ENCODE measurements at places on chromosomes 1 and 21.

GRCh38 chr1:221164029-221164428 is 284.8 kb downstream of the HLX start:
- DNase-seq = no peak

- no peak for DNase-seq
Measured at GRCh38 chr1:203369666-203370065, 18.7 kb upstream of the FMOD start.

DNA sequence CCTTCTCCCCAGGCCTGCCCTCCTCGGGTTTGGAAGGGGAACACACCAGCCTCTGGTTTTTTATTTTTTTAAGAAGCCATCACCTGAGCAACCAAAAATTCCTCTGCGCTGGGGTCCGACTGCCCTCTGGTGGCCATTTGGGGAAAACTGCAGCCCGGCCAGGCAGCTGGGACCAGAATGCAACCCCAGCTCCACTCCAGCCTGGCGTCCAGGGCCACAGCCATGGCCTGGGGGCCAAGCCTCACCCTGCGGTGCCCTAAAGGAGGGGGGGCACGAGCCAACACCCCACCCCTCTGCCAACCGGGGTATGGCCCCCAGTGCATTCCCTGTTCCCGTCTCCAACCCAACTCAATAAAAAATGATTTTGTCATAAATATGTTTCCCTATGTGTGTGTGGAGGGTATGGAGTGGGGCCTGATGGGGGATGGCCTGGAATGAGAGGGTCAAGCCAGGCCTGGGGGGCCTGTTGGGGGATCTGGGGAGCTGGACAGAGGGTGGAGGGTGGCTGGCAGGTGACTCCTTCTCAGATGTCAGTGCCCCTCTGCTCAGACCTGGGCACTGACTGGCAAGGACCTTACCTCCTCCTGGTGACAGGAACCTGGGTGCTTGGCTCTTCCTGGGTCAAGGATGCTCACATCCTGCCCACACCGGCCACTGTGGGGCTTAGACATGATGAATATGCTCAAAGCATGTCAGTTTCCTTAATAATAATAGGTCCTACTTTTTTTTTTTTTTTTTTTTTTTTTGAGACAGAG is 3.2 kb downstream of the GPR3 start:
- DNase-seq = peak; percentile 46

DNA sequence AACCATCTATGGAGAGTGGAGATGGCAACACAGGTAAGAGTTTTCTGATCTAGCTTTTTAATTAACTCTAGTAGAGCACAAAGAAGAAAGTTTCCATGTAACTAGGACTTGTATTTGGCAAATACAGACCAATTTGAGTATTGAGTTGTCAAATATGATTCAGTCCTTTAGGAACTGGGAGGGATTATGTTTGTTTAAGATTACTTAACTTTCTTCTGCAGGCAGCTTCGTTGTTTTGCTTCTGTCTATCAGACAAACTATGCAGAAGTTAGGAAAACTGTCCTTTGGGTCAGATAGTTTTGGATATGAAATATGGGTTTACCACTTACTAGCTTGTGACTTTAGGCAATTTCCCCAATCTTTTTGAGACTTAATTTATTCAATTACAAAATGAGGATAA is 111.8 kb downstream of the POU2F1 start:
- peak; percentile 26 for DNase-seq

DNA sequence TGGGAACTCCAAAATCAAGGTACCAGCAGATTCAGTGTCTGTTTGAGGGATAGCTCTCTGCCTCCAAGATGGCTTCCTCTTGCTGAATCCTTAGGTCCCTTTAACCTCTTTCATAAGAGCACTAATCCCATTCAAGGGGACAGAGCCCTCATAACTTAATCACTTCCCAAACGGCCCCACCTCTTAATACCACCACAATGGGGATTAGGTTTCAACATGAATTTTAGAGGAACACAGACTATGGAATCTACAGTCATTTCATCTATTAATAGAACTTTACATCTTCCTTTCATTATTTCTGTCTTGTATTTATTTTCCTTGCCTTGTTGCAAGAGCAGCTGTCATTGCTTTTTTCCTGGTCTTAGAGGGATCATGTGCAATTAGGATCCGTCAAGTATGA is 30.3 kb downstream of the HOOK1 start:
- no peak for DNase-seq

DNA sequence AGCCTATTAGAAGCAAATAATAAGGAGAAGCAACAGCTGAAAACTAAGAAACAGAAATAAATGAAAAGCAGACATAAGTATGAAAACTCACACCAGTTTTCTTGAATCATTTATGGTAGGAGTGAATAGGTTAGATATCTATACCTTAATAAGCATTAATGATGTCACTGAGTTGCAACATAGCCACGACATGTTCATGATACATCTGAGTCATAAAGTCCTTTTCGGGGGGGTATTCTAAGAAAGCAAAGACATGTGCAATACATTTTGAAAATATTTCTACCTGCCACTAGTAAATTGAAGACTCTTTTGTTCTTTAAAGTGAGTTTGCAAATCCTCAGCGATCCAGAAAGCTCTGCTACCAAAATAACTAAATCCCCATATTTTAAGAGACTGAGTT is 7.2 kb downstream of the CD34 start:
- DNase-seq = no peak

DNA sequence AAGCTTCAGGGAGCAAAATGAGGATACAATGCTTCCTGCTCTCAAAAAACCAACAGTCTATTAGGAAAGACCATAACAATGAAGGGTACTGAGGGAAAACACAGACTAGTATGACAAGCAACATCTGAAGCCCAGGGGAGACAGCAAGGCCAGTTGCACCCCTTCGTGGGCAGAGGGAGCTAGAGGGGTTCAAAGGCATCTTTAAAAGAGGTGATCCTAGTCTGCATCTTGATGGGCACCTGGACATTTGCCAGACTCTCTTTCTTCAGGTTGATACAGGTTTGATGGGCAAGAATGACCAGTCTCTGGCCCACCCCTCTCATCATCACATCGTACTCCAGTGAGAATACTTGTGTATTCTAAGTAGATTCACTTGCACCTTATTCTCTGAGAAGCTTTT is 177.7 kb downstream of the VAV3 start:
- no peak for DNase-seq

GRCh38 chr21:16594191-16594590 is 864.4 kb downstream of the USP25 start:
- DNase-seq = no peak

DNA sequence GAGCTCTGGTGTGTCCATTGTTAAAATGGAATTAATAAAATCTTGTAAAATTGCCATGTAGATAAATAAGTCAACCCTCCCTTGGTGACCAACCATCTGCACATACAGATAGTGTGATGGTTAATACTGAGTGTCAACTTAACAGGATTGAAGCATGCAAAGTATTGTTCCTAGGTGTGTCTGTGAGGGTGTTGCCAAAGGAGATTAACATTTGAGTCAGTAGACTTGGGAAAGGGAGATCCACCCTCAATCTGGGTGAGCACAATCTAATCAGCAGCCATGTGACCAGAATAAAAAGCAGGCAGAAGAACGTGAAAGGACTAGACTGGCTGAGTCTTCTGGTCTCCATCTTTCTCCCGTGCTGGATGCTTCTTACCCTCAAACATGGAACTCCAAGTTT is 174.8 kb downstream of the LTN1 start:
- DNase-seq = no peak

GRCh38 chr1:89708751-89709375 is 75.9 kb downstream of the LRRC8C start:
- DNase-seq = no peak

GRCh38 chr21:41631564-41632461 is 123.9 kb upstream of the TMPRSS2 start:
- no peak for DNase-seq

DNA sequence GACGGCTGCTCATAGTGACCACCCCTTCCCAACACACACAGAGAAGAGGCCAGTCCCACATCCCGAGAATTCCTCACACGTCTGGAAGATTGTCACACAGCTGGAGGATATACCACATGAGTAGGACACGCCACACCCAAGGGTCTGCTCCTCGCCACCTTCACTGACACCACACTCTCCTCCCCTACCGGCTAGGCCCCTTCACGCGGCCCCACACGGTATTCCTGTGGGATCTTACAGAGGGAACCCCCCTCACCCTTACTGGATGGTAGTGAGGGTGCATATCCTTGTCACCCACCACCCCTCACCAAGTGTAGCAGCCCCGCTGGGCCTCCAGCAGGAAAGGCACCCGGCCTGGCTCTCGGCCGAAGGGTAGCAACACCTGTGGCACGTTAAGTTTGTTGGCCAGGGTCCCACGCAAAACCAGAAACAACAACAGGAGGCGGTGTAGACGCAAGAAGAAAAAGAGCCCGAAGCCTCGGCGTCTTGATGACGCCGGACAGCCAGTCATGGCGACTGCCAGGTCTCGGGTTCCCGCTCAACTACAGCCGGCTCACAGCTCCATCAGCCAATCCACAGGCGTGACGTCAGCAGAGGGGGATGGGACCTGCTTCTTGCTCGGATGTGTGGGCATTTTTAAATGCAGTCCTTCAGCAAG is at the start of gene NUP210L:
Gene NUP210L, minus strand, starts transcription at position 540 of the 658 bp plus-strand sequence.
- peak; percentile 49 for DNase-seq

- peak; percentile 50 for DNase-seq
Measured at GRCh38 chr1:71521655-71522264, 440.9 kb upstream of the ZRANB2 start.

DNA sequence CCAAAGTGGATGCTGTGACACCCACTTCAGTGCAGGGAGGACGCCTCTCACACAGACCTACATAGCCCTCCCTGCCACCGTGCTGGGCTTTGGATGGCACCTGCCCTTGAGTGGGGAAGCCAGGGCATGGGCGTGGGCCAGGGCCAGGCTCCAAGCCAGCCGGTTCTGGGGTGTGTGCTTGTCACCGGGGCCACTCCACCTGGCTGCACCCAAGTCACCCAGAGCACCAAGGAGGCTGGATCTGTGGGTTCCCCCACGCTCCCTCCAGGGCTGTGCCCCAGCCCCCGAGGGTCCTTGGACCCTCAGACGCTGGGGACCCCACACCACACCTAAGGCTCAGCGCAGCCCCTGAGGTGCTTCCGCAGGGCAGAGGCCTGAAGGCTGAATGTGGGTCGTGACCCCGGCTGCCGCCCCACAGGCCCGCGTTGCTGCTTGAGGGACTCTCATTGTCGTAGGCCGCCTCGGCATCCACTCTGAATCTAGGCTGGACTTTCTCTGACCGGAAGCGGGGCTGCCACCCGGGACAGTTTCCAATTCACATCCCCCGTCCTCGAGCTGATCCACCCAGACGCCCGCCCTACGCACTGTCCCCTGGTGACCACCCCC is 1.5 kb downstream of the MXRA8 start:
- DNase-seq = no peak

- DNase-seq = no peak
Measured at GRCh38 chr21:46442938-46443337, 15.8 kb upstream of the DIP2A start.

DNA sequence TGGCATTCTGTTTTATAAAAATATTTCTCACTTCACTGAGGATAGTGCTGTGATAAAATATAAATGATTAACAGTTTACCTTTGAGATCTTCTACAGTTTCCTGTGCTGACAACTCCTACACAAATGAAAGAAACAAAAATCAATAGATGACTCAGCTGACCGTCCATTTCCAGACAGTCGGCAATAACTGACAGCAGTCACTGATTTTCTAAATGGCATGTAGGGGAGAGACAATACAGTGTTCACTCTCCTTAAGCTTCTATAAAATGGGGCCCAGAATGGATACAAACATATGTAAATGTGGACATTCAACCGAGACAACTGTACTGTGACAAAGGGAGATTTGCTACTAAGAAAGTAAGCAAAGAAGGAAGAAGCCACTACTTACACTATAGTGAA is 34.3 kb downstream of the PCNX2 start:
- no peak for DNase-seq

- DNase-seq = no peak
Measured at GRCh38 chr1:240888039-240888786, 276.3 kb upstream of the GREM2 start.

- no peak for DNase-seq
Measured at GRCh38 chr1:226009650-226010044, 10.5 kb upstream of the SDE2 start.

DNA sequence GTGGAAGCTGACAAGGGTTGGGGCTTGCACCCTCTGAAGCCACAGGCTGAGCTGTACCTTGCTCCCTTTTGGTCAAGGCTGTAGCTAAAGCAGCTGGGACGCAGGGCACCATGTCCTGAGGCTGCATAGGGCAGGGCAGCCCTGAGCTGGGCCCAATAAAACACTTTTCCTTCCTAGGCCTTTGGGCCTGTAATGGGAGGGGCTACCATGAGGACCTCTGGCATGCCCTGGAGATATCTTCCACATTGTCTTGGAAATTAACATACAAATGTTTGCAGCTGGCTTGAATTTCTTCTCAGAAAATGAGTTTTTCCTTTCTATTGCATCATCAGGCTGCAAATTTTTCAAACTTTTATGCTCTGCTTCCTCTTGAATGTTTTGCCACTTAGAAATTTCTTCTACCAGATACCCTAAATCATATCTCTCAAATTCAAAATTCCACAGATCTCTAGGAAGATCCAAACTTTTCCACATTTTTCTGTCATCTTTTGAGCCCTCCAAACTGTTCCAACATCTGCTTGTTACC is 32.9 kb upstream of the TTLL7 start:
- DNase-seq = no peak

DNA sequence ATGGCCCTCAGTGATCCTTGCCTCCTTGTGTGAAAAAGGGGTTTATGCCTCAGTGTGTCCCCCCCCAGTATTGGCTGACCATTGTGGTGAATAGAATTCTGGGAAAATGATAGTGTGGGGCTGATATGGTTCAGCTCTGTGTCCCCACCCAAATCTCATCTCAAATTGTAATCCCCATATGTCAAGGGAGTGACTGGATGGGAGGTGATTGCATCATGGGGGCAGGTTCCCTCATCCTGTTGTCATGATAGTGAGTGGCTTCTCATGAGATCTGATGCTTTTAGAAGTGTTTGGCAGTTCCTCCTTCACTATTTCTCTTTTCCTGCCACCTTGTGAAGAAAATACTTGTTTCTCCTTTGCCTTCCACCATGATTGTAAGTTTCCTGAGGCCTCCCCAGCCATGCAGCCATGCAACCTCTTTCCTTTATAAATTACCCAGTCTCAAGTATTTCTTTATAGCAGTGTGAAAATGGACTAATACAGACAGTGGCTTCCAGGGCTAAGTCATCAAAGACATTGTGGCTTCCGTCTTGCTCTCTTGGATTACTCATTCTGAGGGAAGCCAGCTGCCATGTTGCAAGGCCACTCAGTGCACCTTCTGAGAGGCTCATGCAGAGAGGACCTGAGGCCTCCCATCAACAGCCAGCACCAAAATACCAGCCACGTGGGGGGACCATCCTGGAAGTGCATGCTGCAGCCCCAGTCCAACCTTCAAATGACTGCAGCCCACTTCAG is 40.6 kb upstream of the SOD1 start:
- DNase-seq = no peak

GRCh38 chr1:30385246-30385995 is 338.0 kb downstream of the MATN1 start:
- no peak for DNase-seq

Data from fibroblast of gingiva (primary cell).